Hematopoietic multipotent progenitor cell treated with erythropoietin and hydrocortisone succinate and interleukin-3 and kit ligand, for 17 days (in vitro differentiated cells): ENCODE measurements at places on chromosomes 13 and 19.

GRCh38 chr13:68291595-68291994 is 1061.5 kb upstream of the PCDH9 start:
- DNase-seq, result no peak

DNA sequence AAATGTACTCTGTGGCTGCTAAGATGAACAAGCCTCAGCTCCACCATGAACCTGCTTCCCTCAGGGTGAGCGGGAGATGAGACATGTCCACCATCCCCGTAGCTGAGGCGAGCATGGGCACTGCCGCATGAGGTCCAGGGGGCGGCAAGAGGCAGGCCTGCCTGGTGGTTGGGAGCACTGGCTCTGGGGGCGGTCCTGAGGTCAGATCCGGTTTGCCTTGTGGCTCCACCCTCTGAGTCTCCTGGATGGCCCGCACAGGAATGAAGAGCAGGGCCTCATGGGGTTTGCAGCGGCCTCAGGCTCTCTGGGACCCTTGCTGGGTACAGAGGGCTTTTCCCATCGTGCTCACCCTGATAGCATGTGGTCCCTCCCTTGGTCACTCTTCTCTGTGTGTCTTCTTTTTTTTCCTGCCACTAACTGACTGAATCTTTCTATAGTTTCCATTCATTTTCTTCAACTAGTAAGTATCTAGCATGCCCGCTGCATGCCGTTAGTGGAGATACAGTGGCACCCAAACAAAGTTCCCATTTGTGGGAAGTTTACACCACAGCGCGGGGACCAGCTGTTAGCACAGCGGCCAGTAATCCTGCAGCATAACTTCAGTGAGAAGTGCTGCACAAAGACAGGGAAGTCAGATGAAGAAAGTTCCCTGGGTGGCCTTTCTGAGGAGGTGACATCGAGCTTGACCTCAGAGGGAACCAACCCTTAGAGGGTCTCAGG is 37.3 kb downstream of the CAPN12 start:
- DNase-seq, result no peak

DNA sequence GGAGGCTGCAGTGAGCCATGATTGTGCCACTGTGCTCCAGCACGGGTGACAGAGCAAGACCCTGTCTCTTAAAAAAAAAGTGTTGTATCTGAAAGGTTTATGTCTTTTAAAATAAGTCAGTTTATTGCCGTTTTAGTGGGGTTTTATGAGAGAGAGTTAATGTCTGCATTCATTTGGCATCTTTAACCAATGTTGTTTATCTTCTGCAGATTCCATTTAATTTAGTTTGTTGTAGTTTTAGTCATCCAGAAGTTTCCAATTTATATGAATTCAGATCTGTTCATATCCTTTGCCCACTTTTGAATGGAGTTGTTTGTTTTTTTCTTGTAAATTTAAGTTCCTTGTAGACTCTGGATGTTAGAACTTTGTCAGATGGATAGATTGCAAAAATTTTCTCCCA is 36.7 kb upstream of the LPAR6 start:
- no peak for DNase-seq

DNA sequence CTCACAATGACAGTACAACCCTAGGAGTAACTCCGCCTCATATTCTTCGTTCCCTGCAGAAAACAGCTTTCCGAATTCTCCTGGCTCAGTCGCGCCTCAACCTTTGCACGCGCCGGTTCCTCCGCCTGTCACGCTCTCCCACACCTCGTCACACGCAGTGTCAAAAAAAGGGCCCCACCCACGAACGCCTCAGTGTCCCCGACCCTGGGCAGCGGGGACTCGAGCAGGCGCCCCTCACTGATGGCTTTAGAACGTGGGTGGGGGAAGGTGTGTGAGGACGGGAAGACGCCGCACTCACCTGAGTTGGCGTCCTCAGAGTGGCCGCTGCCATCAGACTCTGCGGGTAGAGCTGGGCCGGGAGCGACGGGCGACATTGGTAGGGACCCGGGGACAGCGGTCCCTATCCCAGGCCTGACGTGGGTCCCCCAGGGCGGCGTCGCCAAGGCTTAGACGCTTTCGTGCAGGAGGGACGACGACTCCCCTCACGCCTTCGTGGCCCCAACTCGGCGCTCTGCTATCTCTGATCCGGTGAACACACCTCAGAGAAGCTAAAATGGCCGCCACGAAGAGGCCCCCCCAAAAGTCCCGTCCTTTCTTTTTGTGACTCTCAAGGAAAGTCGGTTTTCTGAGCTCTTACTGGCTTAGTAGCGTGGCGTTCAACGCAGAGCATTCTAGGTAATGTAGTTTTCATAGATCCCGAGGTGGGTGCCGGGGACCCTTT is at the start of gene ZNF154:
Gene ZNF154 (minus strand): TSS at position 564 of the 721 bp plus-strand sequence. CDS start 233 bp downstream, at position 331.
- no peak for DNase-seq

DNA sequence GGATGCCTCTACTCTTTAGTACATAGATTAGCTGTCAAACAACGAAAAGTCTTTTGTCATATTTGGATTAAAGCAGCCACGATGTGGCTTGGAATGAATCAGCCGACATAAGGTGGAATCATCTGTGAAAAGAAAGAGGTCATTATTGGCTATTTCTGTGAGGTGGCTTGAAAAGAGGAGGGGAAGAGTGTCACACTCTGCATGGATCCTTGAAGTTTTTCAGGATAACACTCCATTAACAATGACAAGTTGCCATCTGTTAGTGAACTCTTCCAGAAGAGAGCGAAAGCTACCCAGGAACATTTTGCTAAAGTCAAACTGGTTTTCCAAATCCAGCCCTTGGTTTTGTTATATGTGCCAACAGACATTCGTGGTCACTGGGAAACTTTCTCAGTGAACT is 1604.8 kb downstream of the OLFM4 start:
- no peak for DNase-seq

GRCh38 chr19:37930416-37930815 is 23.4 kb downstream of the SIPA1L3 start:
- no peak for DNase-seq
